ENCODE measurements at places on chromosomes 13 and 19.

- DNase-seq: no peak
These were observed 65.0 kb downstream of the RASA3 start for GRCh38 chr13:114067381-114067885.

GRCh38 chr19:14979476-14980255 is at the start of gene SLC1A6:
TSS of gene SLC1A6 (minus strand) at chr19:14979864. CDS start at chr19:14972910, 6,954 bp downstream.
- DNase-seq: no peak

DNA sequence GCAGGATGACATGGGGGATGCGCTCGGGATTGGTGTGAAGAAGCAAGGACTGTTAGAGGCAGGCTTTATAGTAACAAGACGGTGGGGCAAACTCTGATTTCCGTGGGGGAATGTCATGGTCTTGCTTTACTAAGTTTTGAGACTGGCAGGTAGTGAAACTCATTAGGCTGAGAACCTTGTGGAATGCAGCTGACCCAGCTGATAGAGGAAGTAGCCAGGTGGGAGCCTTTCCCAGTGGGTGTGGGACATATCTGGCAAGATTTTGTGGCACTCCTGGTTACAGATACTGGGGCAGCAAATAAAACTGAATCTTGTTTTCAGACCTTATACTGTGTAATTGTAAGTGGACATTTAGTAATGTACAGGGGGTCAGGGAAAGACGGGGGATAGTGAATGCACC is 7.0 kb downstream of the KLK2 start:
- no peak for DNase-seq

- DNase-seq: no peak
These were observed 4.7 kb upstream of the TUBGCP3 start for GRCh38 chr13:112592647-112593046.

DNA sequence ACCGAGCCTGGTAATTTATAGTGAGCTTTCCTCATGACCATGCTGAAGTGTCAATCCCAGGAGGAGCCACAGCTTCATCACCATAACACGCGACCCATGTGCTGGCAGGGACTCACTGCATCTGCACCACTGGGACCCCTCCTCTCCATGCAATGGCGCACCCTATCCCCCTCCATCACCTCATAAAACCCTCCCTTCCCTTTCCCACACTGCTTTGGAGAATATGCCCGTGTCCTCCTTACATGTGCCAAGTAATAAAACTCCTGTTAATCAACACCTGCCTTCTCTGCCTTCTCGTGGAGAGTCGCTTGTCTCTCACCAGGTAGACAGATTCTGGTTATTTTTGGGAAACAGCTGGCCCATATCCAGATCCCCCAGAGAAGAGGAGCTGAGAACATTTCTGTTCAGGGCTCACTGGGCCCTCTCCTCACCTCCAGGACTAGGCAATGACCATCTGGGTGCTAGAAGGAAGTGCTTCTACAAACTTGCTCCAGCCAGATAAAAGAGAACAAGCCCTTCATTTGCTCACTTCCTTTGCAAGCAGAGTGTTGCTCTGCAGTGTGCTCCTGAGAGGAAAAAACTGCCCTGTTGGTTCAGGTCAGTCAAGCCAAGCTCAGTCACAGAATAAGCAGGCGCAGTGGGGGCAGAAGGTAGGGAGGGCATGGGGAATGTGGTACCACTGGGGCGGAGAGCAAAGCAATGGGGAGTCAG is 894.3 kb downstream of the UQCRFS1 start:
- DNase-seq: no peak

GRCh38 chr19:14407605-14408484 is 11.3 kb downstream of the DDX39A start:
- no peak for DNase-seq

DNA sequence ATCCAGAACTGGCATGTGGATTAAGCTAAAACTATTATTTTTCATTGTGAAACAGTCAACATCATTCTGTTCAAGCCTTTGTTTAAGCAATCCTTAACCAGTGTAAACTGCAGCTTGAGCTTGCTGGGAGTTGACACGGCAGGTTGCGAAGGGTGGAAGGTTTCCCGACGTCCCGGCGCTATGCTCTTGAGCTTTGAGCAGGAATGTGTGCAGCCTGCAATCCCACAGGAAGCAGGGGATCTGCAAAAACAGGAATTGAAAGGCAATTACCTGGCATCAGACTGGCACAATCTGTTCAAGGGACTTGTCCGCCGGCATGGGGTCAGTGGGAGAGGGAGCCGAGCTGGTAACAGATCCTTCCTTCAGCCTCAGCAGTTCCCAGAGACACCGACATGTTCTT is 586.7 kb upstream of the SGCG start:
- DNase-seq: no peak

DNA sequence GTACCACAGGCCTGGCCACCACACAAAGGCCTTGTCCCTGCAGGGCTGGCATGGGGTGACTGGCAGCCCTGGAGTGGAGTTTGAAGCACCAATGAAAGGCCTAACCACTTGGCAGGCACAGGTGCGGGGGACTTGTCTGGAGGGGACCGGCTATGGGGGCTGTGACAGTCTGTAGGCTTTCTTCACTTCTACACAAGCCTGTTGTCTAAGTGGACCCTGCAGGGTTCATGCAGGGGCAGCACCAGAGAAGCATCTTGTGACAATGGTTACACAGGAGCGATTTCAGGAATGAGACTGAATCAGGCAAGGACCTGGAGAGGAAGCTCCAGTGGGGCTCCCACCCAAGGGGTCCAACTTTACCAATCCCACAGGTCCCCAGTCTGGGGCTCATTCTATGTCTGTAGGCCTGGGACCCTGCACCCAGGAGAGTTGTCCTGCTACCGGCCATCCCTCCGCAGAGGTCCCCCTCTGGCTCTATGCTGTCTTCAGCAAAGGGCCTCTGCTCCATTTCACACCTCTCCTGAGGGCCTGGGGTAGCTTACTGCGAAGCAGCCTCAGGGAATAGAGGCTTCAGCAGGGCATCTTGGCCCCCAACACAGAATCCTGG is 2.3 kb upstream of the ZNF837 start:
- no peak for DNase-seq

GRCh38 chr13:39410096-39410901 is 192.7 kb downstream of the LHFPL6 start:
- no peak for DNase-seq

DNA sequence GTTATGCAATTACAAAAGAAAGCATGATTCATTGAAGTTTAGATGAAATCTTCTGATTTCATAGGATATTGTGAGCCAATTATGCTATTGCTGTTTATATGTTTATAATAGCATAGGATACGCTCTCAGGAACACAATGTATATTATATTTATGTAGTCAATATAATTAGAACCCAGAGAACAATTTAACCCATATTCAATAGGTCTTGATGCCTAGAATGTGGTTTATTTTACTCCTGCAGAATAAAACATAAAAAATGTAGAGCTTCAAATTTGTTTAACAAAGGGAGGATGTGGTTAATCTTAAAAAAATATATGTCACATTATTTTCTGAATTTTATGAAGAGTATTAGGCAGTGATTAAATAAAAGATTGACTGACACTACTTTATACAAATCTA is 380.8 kb upstream of the SPRY2 start:
- no peak for DNase-seq

DNA sequence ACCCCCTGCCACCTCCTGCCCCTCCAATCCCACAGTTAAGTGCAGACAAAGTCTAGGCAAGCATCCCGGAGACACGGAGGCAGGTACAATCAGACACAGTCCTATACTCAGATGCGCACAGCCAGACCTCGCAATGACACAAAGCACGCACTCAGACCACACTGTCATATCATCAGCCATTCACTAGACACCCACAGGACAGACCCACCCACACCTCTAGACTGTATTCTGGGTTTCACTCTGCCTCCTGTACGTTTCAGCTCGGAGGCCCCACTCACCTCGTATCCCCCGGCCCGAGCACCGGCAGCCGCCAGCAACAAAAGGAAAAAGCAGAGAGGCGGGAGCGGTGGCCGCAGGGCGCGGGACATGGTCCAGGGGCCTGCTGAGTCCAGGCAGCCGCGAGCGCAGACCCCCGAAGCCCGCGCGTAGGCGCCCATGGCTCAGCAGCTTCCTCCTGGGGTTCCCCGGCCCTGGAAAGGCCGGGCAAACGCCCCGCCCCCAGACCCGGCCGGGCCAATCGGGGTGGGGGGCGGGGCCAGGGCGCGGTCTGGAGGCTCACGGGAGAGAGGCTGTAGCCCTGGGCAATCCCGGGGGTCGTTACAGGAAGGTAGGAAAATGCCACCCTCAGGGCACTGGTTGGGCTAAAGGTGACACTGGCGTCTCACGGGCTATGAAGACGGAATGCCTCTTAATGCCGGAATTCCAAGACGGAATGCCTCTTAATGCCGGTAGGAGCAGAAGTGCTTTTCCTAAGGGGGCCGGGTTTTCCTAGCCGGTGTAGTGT is at the start of the genes MAN2B1 and WDR83:
Gene MAN2B1, minus strand, starts transcription at position 478 of the 784 bp plus-strand sequence. Its CDS starts 41 bp downstream, at position 437.
Gene WDR83, plus strand, starts transcription at position 543 of the 784 bp plus-strand sequence. CDS start 2,984 bp downstream, outside the sequence.
- peak; percentile 75 for DNase-seq

GRCh38 chr13:74687442-74688182 is 553.4 kb upstream of the KLF12 start:
- DNase-seq: no peak

DNA sequence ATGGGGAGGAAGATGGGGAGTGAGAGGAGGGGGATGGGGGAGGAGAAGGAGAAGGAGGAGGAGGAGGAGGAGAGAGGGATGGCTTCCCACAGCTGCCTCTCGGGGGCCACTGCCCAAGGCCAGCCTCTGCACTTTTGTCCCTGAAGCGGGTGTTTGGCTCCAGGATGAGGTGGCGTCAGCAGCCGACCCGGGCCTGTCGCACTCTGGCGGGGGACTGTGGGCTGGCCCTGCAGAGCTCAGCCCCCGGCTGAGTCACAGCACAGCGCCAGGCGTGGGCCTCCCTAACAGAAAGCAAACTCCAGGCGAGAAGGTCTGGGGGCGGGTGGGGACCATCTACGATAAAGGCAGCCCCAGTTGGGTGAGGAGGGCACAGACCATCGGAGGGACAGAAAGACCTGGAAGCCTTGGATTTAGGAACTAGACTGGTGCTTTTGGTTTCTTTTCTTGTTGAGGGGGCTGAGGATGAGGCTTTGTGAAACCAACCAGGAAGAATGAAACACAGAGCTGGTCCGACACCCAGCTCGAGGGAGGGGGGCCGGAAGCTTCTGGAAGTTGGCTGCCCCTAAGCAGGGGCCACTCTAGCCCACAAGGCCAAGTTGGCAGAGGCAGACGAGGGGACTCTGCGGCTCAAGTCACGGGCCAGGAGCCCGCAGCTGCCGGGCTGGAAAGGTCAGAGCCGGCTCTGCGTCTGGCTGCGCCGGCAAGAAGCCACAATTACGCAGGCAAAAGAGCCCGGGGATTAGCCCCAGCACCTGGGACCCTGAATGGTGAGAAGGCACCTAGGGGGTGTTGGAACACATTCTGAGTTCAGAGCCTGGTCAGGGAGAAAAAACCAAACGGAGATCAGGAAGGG is 18.2 kb downstream of the LSM4 start:
- peak; percentile 76 for DNase-seq

GRCh38 chr19:5697890-5698634 is 8.0 kb downstream of the RPL36 start:
- no peak for DNase-seq

DNA sequence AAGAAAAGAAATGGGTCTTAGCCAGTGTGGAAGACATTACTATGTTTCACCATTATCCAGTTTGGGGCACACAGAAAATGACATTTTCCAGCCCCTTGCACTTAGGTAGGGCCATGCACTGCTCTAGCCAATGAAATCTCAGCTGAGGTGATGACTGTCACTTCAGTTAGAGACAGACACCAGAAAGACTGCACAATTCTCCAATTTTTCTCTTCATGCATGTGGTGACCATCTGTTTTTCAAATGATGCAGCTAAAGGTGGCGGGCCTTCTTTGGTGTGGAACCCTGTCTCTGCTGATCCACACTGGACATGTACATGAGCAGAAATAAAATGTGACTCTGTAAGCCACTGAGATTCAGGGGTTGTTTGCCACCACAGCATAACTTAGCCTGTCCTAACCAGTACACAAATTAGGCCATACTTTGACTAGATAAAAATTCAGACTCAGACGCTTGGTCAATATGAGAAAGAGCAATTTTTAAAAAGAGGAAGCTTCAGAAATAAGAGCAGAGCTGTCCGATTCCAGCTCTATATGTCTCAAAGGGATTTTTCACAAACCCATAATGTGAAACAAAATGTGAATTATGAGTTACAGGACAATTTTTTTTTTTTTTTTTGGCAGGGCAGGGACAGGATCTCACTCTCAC is 6.7 kb downstream of the ZNF565 start:
- DNase-seq: no peak

DNA sequence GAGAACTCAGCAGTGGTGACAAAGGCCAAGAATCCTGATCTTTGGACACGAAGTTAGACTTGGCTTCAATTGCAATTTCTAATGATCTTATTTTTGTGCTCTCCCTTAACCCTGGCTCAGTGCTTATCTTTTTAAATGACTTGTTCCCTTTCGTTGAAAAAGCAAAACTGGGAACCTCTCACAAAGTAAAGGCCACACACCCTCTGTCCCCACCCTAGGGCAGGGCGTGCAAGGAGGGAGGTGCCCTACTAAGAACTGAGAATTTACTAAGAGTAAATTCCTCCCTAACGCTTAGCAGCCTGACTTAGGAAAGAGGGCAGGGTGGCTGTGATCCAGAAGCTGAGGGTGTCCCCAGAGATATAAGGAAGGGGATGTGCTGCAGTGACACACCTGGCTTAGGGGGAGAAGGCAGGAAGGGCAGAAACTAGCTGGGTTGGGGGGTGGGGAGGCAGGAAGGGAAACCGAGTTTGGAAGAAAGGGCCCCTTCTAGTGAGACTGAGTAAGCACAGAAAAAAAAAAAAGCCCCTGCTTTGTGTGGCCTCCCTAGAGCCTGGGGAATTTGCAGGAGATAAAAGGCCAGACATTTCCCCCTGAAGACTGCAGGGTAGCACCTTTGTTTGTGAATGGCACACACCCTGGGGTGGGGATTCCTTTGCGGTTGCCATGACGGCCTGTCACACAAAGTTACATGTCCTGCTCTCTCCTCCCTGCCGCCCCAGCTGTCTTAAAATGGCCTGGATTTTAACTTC is 435.1 kb downstream of the EFNB2 start:
- no peak for DNase-seq

DNA sequence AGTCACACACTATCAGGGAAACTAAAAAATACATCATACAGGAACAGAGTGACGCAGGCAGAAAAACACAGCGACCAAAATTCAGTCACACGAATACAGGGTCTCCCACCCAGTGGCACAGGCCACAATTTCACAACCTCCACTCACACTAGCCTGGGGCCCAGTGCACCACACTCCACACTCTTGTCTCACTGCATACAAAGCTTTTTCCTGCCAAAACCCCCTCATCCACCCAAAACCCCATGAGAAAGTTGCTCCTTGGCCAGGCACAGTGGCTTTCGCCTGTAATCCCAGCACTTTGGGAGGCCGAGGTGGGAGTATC is 1.2 kb downstream of the S1PR5 start:
- no peak for DNase-seq

DNA sequence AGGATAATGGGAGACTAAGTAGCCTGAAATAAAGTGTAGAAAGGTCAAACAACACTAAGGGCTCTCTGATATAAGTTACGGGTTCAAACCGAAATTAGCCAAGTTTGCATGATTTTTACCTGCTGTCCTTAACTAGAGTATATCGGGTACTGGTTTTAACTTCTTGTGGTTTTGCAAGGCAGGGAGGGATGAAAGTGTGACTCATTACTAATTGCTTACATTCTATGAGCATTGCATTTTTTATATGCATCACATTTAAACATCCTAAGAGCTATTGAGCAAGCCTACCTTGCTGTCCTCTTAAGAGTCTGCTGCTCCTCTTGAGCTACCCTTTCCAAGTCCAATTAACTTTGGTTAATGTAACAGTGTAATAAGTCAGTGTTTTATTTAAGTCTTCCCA is 415.4 kb downstream of the SLITRK5 start:
- no peak for DNase-seq

GRCh38 chr19:35293363-35293739 is 1.4 kb downstream of the MAG start:
- no peak for DNase-seq

GRCh38 chr19:46784262-46785053 is 3.9 kb downstream of the SLC1A5 start:
- peak; percentile 36 for DNase-seq

Measured in stimulated activated CD4-positive, alpha-beta T cell treated with anti-CD3 and anti-CD28 coated beads, Interleukin-1b, Interleukin-23, amount 100 ng/mL, for 4 hours (primary cell).